ENCODE measurements at places on chromosomes 7 and 10.

GRCh38 chr10:4250587-4250887 lies 465.5 kb upstream of the KLF6 start:
- DNase-seq = no peak

GRCh38 chr10:88386821-88387773 lies 196.0 kb downstream of the RNLS start:
- DNase-seq = no peak

- DNase-seq = no peak
Observed at GRCh38 chr10:70775679-70776454, 9.3 kb downstream of the TBATA start.

DNA sequence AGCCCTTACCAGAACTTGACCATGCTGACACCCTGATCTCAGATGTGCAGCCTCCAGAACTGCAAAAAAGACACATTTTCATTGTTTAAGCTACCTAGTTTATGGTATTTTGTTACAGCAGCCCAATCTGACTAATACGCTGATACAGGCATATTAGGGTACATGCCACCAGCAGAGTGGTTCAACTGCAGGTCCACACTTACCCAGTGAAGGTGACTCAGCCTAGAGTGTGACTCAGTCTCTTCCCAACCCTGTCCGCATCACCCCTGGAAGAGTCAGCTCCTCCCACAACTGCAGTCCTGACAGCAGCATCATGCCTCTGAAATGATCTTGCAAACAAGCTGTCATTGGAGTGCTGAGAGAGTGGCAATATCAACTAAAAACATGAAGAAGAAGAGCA lies 30.8 kb upstream of the GOT1 start:
- DNase-seq = no peak

- DNase-seq = no peak
Observed at GRCh38 chr7:32221736-32222135, 151.5 kb upstream of the PDE1C start.

DNA sequence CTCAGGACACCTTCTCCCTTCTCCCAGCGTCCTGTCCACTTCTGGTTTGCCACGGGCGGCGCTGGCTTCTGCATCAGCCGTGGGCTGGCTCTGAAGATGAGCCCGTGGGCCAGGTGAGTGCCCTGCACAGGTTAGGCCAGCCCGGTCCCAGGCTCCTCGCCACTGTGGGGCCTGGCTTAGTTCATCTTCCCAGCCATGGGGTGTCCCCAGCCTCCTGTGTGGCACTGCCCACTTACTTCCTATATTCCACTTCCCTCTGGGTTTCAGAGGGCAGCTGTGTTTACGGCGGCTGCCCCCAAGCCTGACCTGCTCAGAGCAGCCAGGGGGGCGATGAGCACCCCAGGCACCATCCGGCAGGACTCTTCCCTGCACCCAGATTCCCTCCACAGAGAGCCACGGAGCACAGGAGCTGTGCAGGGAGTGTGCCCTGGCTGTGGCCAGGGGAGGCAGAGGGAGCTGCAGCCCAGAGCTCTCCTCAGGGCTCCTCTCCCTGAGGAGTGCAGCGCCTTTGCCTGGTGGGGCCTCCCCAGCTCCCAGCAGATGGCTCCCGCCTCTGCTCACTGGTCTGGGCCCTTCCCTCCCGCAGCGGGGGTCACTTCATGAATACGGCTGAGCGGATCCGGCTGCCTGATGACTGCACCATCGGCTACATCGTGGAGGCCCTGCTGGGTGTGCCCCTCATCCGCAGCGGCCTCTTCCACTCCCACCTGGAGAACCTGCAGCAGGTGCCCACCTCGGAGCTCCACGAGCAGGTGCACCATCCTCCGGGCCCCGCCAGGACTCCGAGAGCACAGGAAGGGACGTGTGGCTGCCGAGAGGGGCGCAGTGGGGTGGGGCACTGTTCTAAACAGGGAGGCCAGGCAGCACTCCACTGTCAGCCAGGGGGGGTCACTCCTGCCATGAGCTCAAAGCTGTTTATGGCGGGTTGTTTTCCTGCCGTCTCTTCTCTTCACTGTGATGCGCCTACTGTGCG lies 6.4 kb downstream of the LFNG start:
- DNase-seq = no peak

GRCh38 chr7:156019308-156019707 lies 207.0 kb upstream of the SHH start:
- DNase-seq = no peak

GRCh38 chr7:97019710-97020225 lies 4.9 kb downstream of the DLX5 start:
- DNase-seq = no peak

DNA sequence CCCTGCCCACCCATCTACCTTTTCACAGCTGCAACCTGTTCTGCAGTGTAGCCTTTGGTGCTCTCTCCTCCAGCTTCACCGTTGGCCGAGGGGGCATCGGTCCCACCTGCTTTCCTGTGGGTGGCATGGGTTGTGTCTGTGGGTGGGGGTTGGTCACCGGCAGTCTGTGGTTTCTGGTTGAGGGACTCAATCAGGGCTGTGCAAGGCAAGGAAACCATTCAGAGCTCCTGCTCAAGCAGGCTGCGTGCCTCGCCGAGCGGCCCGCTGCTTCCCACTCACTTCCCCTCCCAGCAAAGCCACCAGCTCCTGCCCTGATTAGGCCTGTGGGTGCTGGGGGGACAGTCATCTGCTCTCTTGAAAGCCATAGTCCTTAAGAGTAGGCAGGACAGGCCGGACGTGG lies 9.8 kb downstream of the DNAJB12 start:
- no peak for DNase-seq

DNA sequence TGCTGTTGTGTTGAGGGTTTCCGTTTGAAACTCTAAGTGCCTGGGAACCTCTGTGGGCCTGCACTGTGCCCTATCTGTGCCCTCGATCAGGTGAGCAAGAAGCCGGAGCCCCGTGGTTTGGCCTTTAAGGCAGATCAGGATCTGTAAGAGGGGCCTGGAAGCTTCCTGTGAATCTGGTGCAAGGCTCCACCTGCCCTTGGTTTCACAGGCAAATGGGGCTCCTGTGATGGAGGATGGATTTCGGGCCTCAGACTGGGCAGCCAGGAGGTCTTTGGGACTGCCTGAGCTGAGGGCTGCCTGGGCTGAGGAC lies 21.6 kb downstream of the SCART1 start:
- DNase-seq = no peak

GRCh38 chr7:49812534-49812933 lies 39.1 kb downstream of the VWC2 start:
- DNase-seq = no peak

- no peak for DNase-seq
Observed at GRCh38 chr7:78253850-78254725, 455.5 kb downstream of the PHTF2 start.

- no peak for DNase-seq
Observed at GRCh38 chr7:108037741-108038140, 34.8 kb upstream of the LAMB1 start.

GRCh38 chr7:1101563-1102431 lies 13.9 kb downstream of the GPER1 start:
- no peak for DNase-seq

GRCh38 chr10:95406651-95407280 lies 116.0 kb upstream of the PDLIM1 start:
- DNase-seq = no peak

DNA sequence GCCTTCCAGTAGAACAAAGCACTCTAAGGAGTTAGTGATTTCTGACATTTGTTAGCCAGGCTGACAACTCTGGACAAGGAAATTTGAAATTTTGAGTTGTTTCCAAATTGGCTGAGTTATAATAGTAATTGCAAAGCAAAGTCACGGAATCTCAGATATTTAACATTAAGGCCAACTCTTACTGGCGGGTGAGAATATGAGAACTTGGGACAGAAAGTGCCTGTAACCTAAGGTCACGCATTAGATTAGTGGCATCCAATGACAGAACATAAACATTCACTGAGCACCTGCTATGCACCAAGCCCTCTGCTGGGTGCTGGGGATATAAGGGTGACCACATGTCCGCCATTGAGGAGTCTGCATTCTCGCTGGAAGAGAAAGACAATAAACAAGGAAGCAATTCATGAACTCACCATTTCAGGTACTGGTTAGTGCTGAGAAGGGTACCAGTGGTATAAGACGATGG lies 45.5 kb upstream of the CHST15 start:
- DNase-seq = no peak

GRCh38 chr10:89798092-89798491 lies 96.7 kb downstream of the KIF20B start:
- DNase-seq = no peak

DNA sequence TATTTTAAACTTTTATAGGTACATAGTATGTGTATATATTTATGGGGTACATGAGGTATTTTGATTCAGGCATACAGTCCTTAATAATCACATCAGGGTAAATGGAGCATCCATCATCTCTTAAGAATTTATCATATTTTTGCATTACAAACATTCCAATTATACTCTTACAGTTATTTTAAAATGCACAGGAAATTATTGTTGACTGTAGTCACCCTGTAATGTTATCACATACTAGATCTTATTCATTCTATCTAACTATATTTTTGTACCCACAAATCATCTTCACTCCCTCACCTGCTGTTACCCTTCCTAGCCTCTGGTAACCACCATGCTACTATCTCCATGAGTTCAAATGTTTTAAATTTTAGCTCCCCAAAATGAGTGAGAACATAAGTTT lies 56.3 kb upstream of the FAM3C start:
- no peak for DNase-seq

DNA sequence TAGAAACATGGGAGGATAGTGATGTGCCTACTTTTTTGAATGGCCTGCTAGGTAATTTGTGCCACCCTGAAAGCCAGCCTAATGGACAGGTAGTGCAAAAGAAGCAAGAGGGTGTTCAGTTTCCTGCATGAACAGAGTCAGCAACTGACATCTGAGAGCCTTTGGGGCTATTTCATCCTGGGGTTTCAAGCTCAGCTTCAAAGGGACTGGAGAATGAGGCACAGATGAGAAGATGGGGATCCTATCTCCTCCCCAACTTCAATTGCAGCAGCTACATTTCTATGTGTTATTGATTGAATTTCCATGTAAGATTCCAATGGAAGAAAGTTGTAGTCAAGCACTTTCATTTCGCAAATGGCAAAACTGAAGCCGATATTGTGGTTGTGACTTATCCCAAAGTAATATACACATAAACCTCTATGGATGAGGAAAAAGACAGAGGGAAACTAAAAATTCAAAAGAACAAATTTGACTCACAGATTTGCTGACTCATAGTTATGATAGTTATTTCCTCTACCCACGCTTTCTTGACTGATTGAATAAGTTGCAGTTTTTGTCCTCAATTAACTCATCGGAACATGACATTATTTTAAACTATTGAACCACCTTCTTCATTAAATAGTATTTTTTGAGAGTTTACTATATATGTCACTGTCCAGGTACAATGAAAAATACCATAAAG lies 42.6 kb upstream of the NRP1 start:
- no peak for DNase-seq

GRCh38 chr10:13102002-13102794 lies 2.2 kb downstream of the OPTN start:
- no peak for DNase-seq

DNA sequence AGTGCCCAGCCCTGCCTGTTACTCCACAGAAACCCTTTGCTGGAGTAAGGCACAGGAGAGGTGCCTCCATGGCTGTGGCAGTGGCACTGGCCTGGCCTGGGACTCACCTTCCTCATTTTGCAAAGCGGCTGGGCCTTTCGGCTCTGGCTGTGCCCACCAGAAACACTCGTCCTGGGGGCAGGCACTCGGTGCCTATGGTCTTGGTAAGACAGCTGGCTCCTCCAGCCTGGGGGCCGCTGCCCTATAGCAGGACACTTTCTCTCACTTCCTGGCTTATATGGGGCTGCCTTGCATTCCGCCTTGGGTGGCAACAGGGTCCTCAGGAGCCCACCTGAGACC lies 13.2 kb downstream of the ZMIZ1 start:
- DNase-seq = no peak

- DNase-seq = no peak
Observed at GRCh38 chr10:104123397-104123796, 1.4 kb downstream of the SFR1 start.

DNA sequence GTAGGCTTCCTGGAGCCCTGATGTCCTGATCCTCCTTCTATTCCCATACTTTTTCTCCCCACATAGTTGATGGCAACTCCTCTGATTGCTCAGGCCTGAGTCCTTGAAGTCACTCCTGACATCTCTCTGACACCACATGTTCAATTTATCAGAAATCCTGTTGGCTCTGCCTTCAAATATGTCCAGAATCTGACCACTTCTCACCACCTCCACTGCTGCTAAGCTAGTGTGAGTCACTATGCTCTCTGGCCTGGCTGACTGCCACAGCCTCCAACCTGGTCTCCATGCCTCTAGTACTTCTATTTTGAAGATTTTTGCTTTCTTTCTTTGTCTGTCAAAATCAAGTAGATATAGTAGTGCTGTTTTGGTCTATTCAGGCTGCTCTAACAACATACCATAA lies 53.0 kb downstream of the TMEM229A start:
- DNase-seq = no peak

- peak; percentile 3 for DNase-seq
Observed at GRCh38 chr10:14325325-14325955, 5.3 kb downstream of the FRMD4A start.

DNA sequence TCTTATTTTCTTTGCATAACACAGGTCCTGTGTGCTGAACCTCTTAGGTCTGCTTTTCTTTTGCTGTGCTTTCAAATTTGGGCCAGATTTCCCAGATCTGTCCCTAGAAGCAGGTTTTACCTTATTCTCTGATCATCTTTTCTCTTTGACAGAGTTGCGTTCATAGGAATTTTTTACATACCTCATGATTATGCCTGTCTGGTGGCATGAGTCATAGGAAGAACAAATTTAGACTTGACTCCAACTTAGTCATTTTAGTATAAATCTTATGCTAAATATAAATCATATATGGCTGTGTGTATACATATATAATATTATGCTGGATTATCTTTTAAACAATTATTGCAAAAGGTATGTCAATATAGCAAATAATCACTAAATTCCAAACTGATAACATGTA lies 1038.9 kb downstream of the GRM8 start:
- DNase-seq = no peak

DNA sequence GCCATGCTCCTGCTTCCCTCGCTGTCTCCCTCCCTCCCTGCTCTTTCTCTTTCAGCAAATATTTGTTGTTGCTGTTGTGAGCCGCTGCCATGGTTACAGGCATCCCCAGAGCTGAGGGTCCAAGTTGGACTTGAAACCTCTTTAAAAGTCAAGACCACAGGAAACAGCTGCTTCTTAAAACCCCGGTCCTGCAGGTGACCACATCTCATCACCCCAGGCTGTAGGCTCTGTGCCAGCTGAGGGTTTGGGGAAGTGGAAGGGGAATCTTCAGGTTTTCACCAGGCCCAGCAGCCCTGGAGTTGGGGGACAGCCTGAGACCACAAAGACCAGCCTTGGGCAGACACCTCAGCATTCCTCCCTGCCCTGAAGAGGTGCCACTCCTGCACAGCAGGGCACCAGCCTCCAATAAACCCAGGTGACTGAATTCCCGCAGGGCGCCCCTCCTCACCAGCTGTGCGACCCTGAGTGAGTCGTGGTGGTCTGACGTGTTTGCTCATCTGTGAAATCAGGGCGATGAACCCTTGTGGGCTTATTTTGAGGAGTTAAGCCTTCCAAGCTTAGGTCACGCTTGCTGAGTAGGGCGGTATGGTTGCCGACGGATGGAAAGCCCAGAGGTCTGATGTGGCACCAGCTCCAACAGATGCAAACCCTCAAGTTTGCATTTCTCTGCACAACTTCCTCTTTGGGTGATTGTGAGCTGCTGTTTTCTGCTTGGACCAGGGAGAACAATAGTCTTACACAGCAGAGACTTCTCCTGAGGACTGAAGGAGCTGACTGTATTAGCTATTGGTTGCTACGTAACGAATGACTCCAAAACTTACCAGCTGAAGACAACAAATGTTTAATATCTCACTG lies 24.8 kb downstream of the NPTX2 start:
- no peak for DNase-seq

Measured in CD8-positive, alpha-beta memory T cell (primary cell).